ENCODE measurements at places on chromosomes 16 and 17. TPM values are rescaled to one million over a fixed set of nuclear protein-coding genes. Genes with fewer than 3 reads are reported as not detected.

KRT40 gene
- total RNA-seq: not detected

MYO15A gene
- total RNA-seq: under 0.01 TPM

GRCh38 chr17:16820979-16821543 lies 131.0 kb downstream of the CCDC144A start:
- no peak for DNase-seq

DNA sequence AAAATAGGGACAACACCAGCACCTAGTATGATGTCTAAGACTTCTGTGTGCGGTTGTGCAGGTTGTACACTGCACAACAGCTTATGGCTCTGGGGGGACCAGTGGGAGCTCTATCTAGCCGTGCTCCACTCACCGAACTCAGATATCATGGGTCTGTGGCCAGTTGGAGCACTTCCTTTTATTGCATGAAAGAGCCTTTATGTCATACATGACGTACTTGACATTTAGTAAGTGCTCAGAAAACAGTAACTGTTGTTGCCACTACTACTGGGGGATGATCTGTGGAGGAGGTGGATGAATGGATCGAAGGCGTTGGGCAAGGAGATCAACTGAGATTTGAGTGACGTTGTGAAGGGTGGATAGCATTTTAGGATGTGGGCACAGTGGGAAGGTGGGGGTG lies 368.8 kb downstream of the SNX29 start:
- no peak for DNase-seq

XPO6 gene
- total RNA-seq: 46.8 TPM

EPX gene
- 0.08 TPM for total RNA-seq

Measured in H4 (cell line).